Stimulated activated CD8-positive, alpha-beta memory T cell treated with anti-CD3 and anti-CD28 coated beads, Interleukin-4, amount 100 ng/mL, for 1 hour (primary cell): ENCODE measurements at places on chromosomes 4 and X.

- no peak for DNase-seq
Observed at GRCh38 chrX:125326599-125326998, 6.9 kb downstream of the TEX13C start.

DNA sequence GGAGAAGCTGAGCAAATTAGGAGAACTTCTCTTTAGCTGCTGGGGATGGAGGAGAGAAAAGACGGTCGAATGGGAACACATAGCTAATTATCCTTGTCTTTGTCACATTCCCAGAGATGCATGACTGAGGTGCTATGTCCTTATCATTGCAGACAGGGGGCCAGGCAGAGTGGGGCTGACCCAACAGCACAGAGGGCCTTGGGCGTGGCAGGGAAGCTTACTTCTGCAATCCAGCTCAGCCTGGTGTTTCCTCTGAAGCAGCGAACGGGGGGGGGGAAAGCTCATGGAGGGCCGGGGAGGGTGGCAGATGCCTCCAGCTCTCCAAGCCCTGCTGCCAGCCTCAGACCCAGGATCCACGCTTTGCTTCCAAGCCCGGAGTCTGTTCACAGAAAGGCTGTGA is 50.8 kb upstream of the HOPX start:
- DNase-seq = no peak

DNA sequence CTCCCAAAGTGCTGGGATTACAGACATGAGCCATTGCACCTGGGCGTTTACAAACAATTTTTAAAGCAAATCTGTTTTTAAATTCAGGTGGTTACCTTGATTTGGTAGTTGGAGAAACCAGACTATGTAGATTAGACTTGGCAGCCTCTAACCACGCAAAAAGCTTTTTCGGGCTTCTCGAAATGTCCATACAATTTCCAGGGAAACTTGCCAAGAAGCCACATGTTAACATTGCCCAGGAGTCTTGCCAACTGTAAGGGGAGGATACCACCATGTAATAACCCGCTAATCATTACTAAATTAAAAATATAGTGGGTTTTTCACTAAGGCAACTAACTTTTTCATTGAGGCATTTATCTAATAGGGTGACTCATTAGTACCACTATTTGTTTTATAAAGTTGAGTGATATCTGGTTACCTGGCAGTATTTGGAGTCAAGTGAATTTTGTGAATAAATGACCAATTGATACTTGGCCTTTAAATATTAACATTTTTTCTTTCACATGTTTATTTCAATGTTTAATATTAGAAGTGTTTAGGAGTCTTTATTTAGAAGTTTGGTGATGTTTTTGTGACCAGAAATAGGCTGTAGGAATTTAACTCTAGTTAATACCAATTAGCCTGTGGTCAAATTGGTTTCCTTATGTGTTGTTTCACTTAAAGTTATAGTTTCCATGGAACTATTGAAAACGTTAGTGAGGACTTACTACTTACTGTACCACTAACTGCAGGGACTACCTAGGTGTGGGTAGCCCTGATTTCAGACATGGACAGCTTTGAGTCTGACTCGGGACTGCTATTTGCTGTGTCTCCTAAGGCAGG is 61.3 kb downstream of the CLDN34 start:
- DNase-seq = no peak

DNA sequence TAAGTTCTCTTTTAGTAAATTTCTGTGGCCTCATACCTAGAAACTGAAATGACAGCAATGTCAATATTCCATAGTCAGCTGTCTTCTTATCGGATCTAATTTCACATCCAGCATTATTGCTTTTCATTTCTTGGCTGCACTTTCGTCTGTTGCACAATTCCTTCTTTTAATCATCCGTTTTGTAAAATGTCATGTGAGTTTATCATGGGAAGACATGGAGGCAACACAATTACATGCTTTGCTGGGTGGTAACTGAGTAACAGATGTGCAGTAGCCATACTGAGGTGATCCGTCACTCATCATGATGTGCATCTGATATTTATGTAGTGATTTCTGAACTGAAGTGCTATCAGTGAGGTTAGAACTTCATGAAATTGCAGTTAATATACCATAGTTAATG is 68.3 kb upstream of the SLC7A11 start:
- no peak for DNase-seq

GRCh38 chrX:68113837-68114572 is 319.3 kb downstream of the OPHN1 start:
- DNase-seq = no peak

DNA sequence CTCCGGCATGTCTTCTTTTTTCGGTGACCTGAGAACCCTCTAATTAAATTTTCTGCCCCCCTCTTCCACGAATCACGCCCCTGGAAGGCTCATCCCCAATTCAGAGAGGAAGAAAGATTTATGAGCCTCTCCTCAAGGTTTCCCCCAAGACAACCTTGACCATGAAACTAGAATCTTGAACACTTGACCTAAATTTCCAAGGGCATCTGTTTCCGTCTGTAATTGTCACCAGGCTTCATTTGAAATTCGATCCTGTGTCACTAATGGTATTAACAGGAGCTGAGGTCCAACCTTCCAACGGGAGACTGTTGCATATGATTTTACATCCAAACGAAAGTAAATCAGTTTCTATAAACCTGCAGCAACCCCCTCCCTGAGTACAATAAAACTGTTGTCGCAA is 139.9 kb upstream of the ZIC3 start:
- no peak for DNase-seq
